MM.1S (cell line): ENCODE measurements at places on chromosomes 1 and 21.
A peak's percentile ranks its signal among the peaks of the same experiment; 100 is the strongest.

DNA sequence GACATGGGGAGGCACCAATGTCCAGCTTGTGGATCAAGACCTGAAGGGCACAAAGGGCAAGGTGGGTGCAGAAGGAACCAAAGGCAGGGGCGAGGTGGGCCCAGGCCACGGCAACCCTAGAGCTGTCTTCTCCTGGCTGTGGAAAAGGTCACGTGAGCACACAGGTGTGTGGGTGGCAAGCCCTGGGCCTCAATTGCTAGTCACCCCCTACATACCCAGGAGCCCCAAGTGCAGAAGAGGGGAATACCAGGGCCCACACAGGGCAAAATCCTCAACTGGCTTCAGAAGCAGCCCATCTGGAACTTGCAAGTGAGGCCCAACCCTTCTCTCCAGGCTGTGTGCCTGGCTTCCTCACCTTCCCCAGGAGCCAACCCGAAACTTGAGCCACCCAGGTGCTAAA lies 25.6 kb downstream of the ZBTB17 start:
- DNase-seq: no peak

DNA sequence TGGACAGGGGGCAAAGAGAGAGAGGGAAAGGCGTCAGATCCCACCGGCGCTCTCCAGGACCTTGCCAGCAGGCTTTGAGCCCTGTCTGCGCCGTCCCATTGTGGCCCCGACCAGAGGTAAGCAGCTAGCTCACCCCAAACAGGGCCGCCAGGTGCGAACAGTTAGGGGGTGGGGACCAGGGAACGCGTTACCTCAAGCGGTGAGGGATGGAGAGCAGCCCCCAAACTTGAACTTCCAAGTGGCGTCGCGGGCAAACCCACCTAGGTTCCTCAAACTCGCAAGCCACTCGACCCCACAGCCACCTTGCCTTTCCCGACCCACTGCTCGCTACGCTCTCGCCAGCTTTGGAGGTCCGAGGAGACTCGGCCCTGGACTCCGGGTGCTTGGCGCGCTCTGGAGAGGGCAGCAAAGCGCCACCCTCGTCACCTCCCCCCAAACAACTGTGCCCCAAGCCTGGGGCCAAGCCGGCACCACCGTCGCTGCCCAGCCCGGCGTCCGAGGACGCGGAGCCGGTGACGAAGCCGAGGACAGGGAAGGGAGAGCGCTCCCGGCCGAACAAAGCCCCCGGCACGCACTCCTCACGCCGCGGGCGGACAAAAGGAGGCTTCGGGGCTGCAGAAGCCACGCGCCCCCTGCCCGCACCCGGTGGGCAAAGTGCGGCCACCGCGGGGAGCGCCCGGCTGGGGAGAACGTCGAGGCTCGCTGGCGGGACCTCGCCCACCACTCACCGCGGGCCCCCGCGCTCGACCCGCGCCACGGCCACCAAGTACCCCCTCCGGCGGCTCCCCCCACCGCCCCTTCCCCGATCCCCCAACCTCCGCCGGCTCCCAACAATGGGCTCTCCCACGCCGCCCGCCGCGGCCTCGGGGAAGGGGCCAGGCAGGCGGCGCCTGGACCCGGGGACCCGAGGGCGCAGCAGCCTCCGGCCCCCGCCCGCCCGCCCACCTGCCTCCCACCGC lies 976 bp downstream of the SSBP3 start:
- no peak for DNase-seq

DNA sequence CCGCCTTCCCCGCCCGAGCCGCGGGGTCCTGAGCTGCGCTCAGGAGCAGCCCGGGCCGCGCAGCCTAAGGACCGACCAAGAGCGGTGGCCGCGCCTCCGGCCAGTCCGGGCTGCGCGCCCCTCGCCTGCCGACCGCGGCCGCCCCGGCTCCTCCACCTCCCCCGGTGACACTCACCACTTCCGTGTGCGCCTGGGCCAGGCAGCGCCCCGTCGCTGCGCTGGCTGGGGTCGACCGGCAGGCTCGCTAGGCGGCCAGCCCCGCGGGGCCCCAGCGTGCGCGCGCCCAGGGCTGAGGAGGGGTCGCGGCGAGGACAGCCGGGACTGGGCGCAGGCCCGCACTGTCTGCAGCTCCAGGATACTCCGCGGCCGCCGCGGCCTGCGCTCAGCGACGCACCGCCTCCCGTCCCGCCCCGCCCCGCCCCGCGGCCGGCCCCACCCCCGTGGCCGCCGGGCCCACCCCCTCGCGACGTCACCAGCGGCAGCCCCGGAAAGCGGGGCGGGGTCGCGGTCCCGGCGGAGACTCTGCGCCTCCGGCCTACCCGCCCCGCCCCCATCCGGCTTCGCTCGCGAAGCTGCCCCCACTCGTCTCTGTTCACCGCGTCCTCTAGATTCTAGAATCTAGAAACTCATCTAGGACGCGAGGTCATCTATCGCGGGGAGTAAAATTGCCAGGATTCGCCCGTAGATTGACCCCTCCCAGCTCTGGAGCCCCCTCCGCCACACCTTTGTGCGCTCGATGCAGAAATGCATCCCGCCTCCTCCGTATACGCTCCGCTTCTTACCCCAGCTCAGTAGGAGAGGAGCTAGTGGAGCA lies at the start of gene JAK1:
Gene JAK1 (minus strand): TSS at position 392 of the 814 bp plus-strand sequence. CDS start 80,285 bp downstream, outside the sequence.
- DNase-seq: peak; percentile 90

DNA sequence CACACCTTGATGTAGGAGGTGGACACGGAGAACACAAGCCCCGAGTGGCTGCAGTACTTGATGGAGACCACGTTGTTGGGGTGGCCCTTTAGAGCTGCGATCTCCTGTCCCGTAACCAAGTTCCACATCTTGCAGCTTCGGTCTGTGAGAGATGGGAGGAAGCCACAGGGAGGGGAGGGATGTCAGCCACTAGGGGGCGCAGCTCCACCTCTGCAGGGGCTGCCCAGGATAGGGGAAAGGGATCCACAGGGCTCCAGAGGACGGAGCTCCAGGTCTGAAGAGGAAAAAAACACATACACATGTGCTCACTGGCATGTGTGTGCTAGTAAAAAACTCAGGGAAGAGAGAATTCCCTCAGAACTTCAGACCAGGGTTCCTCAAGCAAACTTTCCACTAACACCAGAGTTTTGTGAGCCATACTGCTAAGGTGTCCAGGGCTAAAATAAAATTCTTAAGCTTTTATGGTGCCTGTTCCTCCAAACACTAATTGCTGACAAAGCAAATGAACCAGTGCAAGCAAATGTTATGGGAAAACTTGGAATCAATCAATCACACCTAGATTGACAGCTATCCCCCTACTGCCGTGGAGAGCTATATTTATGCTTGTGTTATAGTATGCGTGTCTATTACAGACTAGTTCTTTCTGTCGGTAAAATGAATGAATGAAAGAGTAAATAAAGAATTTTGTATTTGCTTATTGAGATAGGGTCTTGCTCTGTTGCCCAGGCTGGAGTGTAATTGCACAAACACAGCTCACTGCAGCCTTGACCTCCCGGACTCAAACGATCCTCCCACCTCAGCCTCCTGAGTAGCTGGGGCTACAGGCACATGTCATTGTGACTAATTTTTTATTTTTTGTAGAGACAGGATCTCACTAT lies 43.7 kb downstream of the KIF21B start:
- DNase-seq: peak; percentile 58

DNA sequence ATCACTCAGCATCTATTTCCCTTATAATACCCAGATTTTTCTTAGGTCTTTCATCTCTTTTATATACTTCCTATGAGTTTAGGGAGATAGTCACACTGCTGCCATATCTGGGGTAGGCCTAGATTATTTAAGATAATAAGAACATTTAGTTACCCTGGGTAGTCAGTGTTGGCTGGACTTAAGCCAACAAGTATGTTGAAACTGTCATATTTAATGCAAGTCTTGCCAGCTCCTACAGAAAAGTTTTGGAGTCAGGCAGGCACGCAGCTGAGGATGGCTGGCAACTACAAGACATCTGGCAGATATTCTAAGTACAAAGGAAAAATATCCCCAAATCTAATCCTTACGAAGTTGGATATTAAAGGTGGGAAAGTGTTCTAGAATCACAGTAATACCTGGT lies 19.2 kb upstream of the DEPDC1 start:
- no peak for DNase-seq

GRCh38 chr21:45228171-45228641 lies 59.5 kb downstream of the POFUT2 start:
- DNase-seq: no peak

DNA sequence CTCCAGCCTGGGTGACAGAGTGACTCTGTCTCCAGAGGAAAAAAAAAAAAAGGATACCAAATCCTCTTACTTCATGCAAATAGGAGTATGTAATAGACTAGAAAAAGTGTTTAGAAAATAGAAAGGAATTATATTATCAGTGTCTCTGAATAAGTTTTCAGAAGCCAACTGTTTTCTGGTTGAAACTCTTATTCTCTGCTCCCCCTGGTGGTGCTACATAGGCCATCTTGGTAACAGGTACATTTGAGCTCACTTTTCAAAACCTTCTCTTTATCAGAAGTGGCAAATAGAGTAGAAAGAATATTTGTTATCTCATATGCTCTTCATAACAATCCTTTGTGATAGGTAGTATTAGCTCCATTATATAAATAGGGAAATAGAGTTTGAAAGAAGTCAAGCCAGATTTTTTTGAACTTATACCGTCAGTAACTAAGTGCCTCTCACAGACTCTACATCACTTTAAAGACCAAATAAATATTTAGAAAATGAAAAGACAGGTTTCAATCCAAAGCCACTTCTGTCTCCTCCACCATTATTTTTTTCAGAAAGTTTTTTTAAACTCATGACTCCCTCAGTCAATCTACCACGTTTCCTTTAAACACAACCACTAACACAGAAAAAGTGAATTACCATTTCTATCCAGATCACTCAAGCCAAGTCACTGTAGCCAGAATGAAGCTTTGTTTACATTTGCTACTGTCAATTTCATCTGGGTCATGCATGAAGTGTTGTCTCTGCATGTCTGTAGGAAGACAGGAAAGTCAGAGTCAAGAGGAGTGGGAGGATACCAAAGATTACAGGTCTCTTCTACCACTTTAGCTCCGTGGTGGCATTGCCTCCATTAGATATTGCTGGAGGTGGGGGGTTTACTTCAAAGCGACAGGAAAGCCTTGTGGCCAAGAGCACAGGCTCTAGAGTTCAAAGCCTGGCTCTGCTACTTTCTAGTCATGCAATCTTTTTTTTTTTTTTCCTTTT lies 45.6 kb downstream of the IL23R start:
- peak; percentile 48 for DNase-seq

DNA sequence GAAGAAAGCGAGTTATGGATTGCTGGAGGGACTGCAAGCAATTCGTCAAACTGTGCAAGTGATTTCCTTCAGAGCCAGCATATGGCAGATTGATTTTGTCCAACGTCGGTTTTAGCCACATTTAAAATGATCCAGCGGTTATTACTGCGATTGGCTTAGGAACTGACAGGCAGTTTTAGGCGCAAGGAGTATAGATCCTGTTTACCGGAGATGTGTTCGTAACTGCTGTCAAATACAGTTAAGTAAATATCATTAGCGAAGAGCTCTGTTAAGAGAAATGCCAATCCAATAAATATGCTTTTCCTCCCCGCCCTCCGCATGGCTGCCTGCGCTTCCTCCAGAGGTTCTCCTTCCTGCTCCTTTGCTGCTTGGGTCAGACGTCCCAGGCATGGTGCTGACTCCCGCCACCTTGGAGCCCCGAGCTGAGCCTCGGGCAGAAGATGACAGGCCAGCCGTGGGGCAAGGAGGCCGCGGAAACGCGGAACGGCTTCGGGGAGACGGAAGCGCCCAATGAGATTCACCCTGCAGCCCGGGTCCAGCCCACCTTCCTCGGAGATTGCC lies 9.4 kb upstream of the BARHL2 start:
- DNase-seq: no peak

DNA sequence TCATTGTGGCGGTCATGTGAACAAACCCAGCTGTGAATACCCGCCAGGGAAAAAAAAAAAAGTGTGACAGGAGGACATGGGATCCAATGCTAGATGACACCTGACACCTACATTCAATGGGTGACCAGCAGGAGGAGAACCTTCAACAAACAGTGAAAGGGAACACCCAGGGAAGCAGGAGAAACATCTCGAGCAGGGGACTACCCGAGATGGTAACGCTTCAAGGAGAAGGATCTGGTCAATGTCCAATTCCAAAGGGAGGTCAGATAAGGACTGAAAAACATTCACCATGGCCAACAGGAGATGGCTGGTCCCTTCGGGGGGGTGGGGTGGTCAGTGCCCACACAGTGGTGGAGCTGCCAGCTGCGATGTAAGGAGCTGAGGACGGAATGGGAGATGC lies 46.3 kb downstream of the PTPN14 start:
- DNase-seq: no peak

DNA sequence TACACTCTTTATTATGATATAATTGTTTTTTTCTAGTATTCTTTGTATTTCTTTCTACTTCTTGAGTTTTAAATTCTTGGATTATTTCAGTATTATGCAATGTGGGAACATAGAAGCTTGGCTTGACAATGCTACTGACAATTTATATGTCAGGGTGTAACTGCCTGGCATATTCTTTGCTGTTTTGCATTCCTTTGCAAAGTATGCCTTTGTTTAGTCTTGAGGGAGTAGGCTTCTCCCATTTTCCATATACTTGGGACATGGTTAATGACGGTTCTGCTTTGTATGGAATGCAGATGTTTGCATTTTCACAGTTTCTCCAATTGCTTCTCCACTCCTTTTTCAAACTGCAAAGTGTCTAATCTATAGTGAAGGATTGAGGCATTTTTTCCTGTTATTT lies 109.8 kb downstream of the HMCN1 start:
- DNase-seq: no peak

DNA sequence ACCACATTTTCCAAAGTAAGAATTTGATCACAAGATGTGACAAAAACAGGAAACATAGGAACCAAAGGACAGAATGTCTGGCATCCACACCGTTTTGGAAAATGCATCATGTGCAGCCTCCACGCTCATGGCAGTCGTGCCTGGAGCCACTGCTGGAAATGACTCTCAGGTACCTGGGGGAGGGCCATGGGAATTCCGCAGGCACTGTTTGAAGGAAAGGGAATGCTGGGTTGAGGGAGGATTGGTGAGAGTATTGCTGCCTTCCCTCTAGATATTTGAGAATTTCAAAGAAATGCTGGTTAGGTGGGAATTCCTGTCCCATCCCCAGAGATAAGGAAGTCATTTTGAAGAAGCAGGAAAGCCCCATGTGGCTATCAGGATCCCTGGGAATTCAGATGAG lies 10.8 kb downstream of the SLAMF1 start:
- DNase-seq: no peak

DNA sequence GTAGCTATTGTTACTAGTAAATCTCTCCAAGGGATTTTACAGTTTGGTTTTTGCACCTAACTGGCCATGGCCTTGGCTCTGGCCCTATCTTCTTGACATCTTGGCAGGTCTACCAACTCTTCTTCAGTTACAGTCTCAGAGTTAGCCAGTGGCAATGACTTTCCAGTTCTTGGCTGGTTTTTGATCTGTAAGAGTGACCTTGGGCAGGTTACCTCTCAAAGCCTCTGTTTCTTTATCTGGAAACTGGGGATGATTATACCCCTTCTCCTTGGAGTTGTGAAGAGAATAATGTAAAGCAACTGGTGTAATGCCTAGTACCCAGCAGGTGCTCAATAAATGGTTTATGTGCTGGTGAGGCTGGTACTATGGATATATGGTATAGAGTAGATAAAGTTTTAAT lies 6.7 kb downstream of the PHGDH start:
- DNase-seq: no peak

- DNase-seq: peak; percentile 79
These were observed 87.8 kb downstream of the GLUL start for GRCh38 chr1:182303778-182304177.
